ENCODE measurements at places on chromosomes 1 and 21.

- no peak for DNase-seq
Measured at GRCh38 chr1:244269169-244269568, 182.5 kb downstream of the ADSS2 start.

DNA sequence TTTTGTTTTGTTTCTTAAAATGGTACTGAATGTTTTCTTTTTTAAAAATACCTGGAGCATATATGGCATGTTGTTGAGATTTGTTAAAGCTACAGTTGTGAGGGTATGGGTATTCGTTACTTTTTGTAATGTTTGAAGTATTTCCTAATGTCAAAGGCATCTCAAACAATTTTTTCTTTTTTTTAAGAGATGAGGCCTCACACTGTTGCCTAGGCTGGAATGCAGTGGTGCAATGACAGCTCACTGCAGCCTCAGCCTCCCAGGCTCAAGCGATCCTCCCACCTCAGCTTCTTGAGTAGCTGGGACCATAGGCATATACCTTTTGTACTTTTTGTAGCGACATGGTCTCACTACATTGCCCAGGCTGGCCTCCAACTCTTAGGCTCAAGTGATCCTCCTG, 16.1 kb downstream of the CLCN6 start:
- DNase-seq, result no peak

GRCh38 chr1:223083831-223084230, 59.2 kb downstream of the TLR5 start:
- DNase-seq, result no peak

- peak; percentile 61 for DNase-seq
Measured at GRCh38 chr1:6612641-6613360, 730 bp upstream of the PHF13 start.

DNA sequence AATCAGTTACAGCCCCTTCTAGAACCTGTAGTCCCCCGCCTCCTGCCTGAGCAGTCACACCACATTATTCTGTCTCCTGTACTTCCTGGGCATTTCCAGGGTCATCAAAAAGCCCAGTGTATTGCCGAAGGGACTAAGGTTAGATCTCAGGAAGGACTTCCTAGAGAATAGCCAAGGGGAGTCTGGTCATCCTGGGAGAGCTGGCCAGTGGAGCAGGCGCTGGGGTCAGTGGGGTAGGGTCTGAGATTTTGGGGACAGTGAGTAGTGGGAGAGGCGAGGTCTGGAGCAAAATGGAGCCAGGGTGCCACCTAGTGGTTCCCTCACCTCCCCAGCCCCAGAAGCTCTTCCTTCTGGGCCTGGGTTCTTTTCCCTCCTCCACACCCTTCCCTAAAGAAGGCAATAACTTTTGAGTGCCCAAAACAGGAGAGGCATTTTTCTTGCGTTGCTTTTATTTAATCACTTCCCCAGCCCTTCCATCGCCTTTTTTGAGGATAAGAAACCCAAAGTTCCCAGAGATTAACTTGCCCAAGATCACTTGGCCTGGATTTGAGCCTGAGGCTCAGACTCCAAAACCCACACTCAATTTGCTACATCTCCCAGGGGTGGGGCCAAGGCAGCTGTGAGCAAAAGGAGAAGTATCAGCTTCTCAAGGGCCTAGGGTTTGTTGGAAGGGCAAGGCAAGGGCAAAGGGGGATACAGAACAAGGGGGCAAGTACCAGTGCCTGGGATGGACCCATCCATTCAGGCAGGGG, 7.3 kb upstream of the PMVK start:
- peak; percentile 46 for DNase-seq

GRCh38 chr1:221451741-221452140, 290.1 kb downstream of the DUSP10 start:
- no peak for DNase-seq

GRCh38 chr1:56922507-56922906, 43.3 kb downstream of the C8B start:
- DNase-seq, result no peak

DNA sequence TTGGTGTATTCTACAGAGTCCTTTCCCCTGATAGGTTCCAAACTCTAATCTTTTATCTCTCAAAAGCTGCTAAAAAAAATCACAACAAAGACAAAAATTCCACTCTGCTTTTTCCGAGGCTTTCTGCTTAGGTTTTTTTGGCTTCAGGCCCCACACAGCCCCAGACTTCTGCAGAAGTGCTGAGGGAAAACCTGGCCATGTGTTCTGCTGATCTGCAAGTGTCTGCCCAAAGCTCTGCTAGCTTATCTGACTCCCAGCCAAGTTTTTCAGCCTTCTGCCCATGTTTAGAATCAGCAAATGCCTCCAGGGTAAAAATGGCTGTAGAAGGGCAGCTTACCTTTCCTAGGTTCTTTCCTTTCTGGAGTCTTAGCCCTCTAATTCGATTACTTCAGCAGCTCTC, 28.4 kb downstream of the DISP3 start:
- peak; percentile 61 for DNase-seq

DNA sequence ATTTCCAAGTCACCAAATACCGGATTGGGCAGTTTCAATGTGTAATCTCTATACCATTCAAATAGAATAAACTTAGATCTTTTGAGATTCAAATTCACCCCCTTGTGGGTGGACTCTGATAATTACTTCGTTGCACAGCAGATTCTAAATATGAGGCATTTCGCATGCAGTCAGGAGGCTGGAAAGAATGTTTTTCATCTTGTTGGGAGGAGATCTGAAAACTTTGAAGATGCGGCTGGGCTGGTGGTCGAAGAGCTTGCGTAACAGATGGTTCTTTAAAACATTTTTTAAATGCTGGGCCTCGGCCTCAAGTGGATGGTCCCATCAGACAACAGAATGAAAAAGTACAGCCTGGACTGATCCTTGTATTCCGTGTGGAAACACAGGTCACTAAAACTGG, 10.4 kb downstream of the NR5A2 start:
- no peak for DNase-seq
